Renal cortex interstitium (tissue), 15 donors: ENCODE measurements at places on chromosomes 4 and X. TPM values are rescaled to one million over a fixed set of nuclear protein-coding genes. Genes with fewer than 3 reads are reported as not detected.

DNA sequence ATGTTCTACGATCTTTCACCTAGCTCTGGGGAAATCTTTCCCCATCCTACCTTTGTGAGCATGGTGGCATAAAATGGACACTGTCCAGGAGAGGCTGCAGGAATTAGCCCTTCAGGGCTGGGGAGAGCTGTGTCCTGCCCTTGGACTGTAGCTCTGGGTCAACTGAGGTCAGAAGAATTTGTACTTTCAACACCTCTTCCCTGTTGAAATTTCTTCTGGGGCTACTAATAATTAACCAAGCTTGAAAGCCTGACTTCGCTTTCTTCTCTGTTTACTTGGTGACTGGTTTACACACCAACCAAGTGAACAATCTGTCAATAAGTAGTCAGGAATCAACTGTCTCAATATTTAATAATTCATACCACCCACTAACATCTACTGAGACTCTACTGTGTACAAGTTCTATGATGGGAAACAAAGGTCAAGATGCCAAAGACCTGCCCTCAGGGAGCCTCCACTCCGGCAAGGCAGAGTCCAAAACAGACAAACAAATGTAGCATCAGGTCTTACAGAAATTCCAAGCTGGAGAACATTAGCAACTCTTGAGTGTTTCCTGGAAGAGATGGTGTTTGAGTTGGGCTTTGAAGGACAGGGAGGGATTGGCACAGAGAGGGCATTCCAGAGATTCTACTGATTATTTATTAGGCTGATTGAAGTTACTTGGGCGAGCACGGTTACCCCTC, 113.1 kb downstream of the ENPP6 start:
- DNase-seq = no peak

DNA sequence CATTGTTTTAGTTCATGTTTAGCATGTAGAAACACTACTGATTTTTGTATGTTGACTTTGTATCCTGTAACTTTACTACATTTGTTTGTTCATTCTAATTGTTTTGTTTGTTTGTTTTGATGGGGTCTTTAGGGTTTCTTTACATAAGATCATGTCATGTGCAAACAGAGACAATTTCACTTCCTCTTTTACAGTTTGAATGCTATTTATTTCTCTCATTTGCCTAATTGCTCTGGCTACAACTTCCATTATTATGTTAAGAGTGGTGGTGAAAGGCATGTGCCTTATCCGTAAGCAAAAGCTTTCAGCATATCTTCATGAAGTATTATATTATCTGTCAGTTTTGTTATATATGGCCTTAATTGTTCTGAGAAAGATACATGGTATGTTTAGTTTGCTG, 571.1 kb downstream of the PCDH7 start:
- DNase-seq = no peak

Gene ZNF518B
- 30.6 TPM for polyA plus RNA-seq

Gene TLR3
- polyA plus RNA-seq = 15.9 TPM

GRCh38 chr4:80017125-80017854, 55.7 kb downstream of the ANTXR2 start:
- no peak for DNase-seq
